ENCODE measurements at places on chromosomes 4 and X.

DNA sequence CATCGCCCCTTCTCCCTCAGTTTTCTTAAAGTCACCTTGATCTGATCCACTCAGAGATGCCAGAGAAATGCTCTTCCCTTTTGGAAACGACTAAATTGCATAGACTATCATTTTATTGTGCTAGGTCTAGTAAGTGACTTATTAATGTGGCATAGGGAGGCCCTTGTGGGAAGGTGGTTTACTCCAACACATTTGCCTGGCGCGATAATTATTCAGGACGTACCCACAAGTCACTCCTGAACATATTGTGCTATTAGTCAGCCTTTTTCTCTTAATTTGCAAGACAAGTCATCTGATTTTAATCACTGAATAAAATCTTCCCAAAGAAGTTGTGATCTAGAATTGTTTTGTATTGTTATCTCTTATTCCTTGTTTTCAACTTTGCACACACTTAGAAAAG lies 7.6 kb downstream of the ENPEP start:
- H3K27me3 ChIP-seq = no peaks in the 10 kb centered on the region
- no peak overlapping the region for H3K4me3 ChIP-seq

GRCh38 chrX:54994668-54995351 lies 822 bp upstream of the PFKFB1 start:
- no peaks in the 10 kb centered on the region for H3K36me3 ChIP-seq
- H3K27ac ChIP-seq = no peak overlapping the region
- H3K4me1 ChIP-seq = no peaks in the 10 kb centered on the region
- DNase-seq = no peak

GRCh38 chr4:139278912-139279759 lies 889 bp downstream of the MGARP start:
- no peak overlapping the region for H3K27ac ChIP-seq
- DNase-seq = no peak
- H3K36me3 ChIP-seq = no peaks in the 10 kb centered on the region

GRCh38 chr4:187516224-187516623 lies 479.3 kb upstream of the ZFP42 start:
- no peaks in the 10 kb centered on the region for H3K36me3 ChIP-seq
- no peak for DNase-seq
- no peaks in the 10 kb centered on the region for H3K27me3 ChIP-seq

GRCh38 chr4:150591904-150592303 lies 10.0 kb downstream of the MAB21L2 start:
- no peaks in the 10 kb centered on the region for H3K27me3 ChIP-seq
- peaks cover 9% of the 10 kb centered on the region for H3K36me3 ChIP-seq
- no peaks in the 10 kb centered on the region for H3K4me1 ChIP-seq
- no peak overlapping the region for H3K27ac ChIP-seq

DNA sequence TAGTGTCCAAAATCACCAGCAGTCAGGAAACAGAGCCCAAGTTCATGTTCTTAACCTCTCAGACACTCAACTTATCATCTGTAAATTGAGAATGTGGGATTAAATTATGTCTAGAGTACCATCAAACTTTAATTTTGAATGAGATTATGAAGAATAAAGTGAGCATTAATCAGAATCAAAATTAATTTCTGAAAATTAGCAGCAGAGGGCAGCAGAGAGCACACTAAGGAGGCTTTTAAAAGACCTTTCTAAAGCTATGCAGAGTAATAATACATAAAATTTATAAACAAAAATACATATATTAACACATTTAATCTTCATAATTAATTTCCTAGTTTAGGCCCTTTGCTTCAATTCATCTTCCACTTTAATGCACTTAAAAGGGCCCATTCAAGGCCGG lies 7.1 kb downstream of the TASL start:
- no peaks in the 10 kb centered on the region for H3K36me3 ChIP-seq
- no peak overlapping the region for H3K4me3 ChIP-seq
- H3K27ac ChIP-seq = no peak overlapping the region
- DNase-seq = no peak

- H3K27me3 ChIP-seq = no peaks in the 10 kb centered on the region
- DNase-seq = no peak
- H3K36me3 ChIP-seq = no peaks in the 10 kb centered on the region
- no peak overlapping the region for H3K4me3 ChIP-seq
- no peaks in the 10 kb centered on the region for H3K4me1 ChIP-seq
- H3K27ac ChIP-seq = no peak overlapping the region
Observed at GRCh38 chr4:56575820-56576429, 70.3 kb downstream of the ARL9 start.

GRCh38 chr4:76301068-76301774 lies 5.3 kb upstream of the STBD1 start:
- H3K27me3 ChIP-seq = no peaks in the 10 kb centered on the region
- no peak overlapping the region for H3K27ac ChIP-seq
- no peak for DNase-seq
- no peak overlapping the region for H3K4me3 ChIP-seq
- H3K4me1 ChIP-seq = peaks cover 15% of the 10 kb centered on the region

GRCh38 chr4:2881431-2881830 lies 37.8 kb downstream of the ADD1 start:
- H3K4me3 ChIP-seq = no peak overlapping the region
- no peak for DNase-seq
- H3K4me1 ChIP-seq = no peaks in the 10 kb centered on the region
- no peak overlapping the region for H3K27ac ChIP-seq
- H3K27me3 ChIP-seq = no peaks in the 10 kb centered on the region
- H3K36me3 ChIP-seq = peaks cover 29% of the 10 kb centered on the region

DNA sequence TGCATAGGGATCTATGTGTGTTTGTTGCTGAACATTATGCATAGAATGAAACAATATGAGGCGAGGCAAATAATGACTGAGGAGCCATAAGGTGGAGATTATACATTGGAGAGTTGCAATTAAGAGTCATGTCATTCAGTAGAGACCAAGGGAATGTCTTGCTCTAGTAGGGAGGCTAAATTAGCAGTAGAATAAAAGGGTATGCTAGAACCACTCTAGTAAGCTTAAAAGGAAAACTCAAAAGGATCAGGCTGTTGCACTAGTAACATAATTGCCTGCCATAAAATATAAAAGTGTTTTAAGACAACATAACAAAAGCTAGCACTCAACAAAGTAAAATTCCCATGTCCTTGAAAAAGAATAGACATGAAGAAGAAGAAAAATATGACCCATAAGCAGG lies 586.2 kb upstream of the DIAPH2 start:
- DNase-seq = no peak
- H3K36me3 ChIP-seq = no peaks in the 10 kb centered on the region
- H3K4me3 ChIP-seq = no peak overlapping the region
- no peaks in the 10 kb centered on the region for H3K27me3 ChIP-seq
- H3K27ac ChIP-seq = no peak overlapping the region

- H3K4me3 ChIP-seq = no peak overlapping the region
- H3K36me3 ChIP-seq = no peaks in the 10 kb centered on the region
- DNase-seq = no peak
- no peaks in the 10 kb centered on the region for H3K4me1 ChIP-seq
Observed at GRCh38 chr4:85431881-85432485, 43.0 kb upstream of the ARHGAP24 start.

DNA sequence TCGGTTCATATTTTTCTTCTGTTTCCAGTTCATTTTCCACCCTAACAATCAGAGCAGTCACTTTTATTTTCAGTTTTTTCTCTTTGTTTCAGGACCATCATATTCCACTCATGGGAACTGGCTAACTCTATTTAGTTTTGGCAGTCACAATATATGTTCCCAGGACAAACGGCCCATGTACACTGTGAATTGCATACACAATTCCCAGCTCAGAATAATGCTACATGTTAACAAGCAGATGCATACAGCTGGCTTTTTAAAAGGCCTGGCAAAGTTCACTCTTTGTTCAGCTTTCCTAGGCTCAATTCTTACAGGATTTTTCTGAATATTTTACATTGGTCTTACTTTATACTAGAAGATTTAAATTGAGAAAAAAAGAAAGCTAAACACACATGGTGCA lies 224.9 kb downstream of the ANKRD50 start:
- no peak for DNase-seq
- H3K4me3 ChIP-seq = no peak overlapping the region
- H3K36me3 ChIP-seq = no peaks in the 10 kb centered on the region
- no peak overlapping the region for H3K27ac ChIP-seq
- H3K27me3 ChIP-seq = no peaks in the 10 kb centered on the region

GRCh38 chrX:96721354-96721753 lies 36.7 kb downstream of the DIAPH2 start:
- no peaks in the 10 kb centered on the region for H3K4me1 ChIP-seq
- no peaks in the 10 kb centered on the region for H3K36me3 ChIP-seq
- no peak overlapping the region for H3K27ac ChIP-seq
- H3K27me3 ChIP-seq = no peaks in the 10 kb centered on the region

DNA sequence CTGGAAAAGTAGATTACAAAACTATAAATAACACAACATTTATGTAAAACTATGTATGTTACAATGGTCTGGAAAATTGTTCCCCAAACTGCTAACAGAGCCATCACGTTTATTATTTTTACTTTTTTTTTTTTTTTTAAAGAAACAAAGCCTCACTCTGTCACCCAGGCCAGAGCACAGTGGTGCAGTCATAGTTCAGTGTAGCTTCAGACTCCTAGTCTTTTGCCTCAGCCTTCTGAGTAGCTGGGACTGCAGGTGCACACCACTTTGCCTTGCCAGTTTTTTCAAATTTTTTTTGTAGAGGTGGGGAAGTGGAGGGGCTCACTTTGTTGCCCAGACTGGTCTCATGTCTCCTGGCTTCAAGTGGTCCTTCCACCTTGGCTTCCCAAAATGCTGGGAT lies 180.1 kb upstream of the SPRY1 start:
- H3K36me3 ChIP-seq = no peaks in the 10 kb centered on the region
- no peaks in the 10 kb centered on the region for H3K4me1 ChIP-seq
- no peaks in the 10 kb centered on the region for H3K27me3 ChIP-seq
- H3K27ac ChIP-seq = no peak overlapping the region
- no peak overlapping the region for H3K4me3 ChIP-seq
- no peak for DNase-seq

GRCh38 chr4:173426064-173426463 lies 27.1 kb upstream of the SCRG1 start:
- no peak overlapping the region for H3K27ac ChIP-seq
- H3K4me3 ChIP-seq = no peak overlapping the region
- H3K27me3 ChIP-seq = no peaks in the 10 kb centered on the region
- no peaks in the 10 kb centered on the region for H3K36me3 ChIP-seq

DNA sequence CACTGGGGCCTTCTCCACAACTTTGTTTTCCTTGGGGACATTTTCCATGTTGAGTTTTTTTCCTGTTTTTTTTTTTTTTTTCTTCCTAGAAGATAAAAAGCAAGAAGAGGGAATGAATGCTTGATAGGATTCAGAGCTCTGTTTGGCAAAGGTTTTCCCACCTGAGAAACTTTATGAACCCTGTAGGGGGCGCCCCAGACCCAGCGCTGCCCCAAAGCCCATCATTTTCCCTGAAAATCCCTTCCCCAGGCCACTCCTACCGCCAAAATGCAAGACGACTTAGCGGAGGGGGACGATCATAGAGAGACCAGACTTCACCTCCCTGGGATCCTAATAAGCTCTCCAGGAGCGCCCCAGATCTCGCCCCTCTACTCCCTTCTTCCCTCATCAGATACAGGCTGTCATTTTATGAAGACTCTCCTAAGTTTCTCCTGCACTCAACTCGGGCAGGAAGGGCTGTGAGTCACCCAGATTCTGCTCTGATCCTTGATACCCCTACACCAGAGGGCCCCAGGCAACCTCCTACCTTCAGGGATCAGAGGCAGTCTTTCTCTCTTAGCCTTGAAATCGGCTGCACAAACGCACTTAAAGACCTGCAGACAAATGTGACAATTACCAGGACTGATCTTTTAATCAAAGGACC lies 1.4 kb downstream of the BEX5 start:
- H3K27me3 ChIP-seq = no peaks in the 10 kb centered on the region
- H3K27ac ChIP-seq = peak overlapping the region; percentile 71
- no peaks in the 10 kb centered on the region for H3K4me1 ChIP-seq

- no peaks in the 10 kb centered on the region for H3K27me3 ChIP-seq
- DNase-seq = no peak
- H3K27ac ChIP-seq = no peak overlapping the region
- no peaks in the 10 kb centered on the region for H3K36me3 ChIP-seq
Observed at GRCh38 chr4:83662204-83662603, 126.3 kb downstream of the GPAT3 start.

GRCh38 chr4:159160242-159160641 lies 57.4 kb downstream of the RAPGEF2 start:
- H3K27ac ChIP-seq = no peak overlapping the region
- H3K27me3 ChIP-seq = no peaks in the 10 kb centered on the region
- DNase-seq = no peak
- H3K36me3 ChIP-seq = no peaks in the 10 kb centered on the region

DNA sequence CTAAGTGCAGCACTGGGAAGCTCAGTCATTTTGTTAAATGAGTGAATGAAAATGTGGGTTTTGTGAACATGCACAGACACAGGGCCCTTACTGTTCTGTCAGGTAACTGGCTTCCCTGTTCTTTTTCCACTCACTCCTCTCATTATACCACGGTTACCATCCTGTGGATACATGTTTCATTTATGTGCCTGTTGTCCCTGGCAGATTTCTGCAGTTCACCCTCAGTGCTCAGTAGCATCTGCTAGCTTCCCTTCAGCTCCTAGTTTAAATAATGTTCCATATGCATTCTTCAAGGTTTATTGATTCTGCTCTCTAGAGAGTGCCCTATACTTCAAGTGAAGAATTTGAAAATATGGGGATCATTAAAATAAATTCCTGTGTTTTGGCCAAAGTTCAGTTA lies 1634.3 kb upstream of the ADGRL3 start:
- no peaks in the 10 kb centered on the region for H3K36me3 ChIP-seq
- no peaks in the 10 kb centered on the region for H3K4me1 ChIP-seq
- DNase-seq = no peak
- no peaks in the 10 kb centered on the region for H3K27me3 ChIP-seq
- no peak overlapping the region for H3K4me3 ChIP-seq

- no peak overlapping the region for H3K27ac ChIP-seq
- no peak overlapping the region for H3K4me3 ChIP-seq
- no peak for DNase-seq
- H3K4me1 ChIP-seq = no peaks in the 10 kb centered on the region
- no peaks in the 10 kb centered on the region for H3K27me3 ChIP-seq
Observed at GRCh38 chrX:87727620-87728019, 210.0 kb downstream of the KLHL4 start.

DNA sequence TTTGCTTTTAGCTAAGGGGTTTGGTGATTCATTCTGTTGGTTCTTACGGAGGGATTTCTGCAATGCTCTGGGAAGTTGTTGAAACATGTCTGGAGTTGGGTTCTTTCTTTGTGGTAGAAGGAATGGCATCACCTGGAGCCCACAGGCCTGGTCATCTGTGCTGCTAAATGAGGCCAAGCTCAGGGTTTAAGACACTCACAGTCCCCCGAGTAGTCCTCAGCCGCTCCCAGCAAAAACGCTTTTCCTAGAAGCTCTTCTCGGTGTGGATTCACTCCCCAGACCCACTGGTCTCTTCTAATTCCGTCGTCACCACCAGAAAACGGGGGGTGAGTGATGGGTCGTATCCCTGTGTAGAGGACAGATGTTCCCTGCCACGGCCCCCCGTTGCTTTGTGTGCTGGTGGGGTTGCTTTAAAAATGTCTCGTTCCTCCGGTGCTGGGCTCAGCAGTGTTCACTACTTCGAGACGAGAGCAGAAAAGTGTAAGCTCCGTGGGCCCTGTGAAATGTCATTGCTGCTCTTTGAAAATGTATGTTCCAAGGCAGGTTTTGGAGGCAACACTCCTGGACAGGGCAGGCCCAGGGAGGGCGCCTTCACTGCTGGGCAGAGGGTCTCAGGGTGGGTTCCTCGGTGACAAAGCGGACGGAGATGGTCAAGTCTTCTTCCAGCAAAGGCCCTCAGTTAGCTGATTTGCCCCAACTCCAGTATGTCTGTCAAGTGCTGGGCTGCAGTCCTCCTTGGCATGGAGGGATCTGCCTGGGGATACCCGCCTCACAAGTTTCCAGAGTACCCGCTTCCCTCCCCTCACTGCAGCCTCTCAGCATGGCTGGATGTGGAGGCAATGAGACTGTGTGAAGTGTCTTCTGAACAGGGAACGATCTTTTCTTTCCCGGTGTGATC lies 37.3 kb downstream of the PSAPL1 start:
- H3K4me3 ChIP-seq = no peak overlapping the region
- H3K27ac ChIP-seq = no peak overlapping the region
- H3K4me1 ChIP-seq = no peaks in the 10 kb centered on the region

Measured in effector memory CD4-positive, alpha-beta T cell (primary cell).